ENCODE measurements at places on chromosomes 12 and 14.

DNA sequence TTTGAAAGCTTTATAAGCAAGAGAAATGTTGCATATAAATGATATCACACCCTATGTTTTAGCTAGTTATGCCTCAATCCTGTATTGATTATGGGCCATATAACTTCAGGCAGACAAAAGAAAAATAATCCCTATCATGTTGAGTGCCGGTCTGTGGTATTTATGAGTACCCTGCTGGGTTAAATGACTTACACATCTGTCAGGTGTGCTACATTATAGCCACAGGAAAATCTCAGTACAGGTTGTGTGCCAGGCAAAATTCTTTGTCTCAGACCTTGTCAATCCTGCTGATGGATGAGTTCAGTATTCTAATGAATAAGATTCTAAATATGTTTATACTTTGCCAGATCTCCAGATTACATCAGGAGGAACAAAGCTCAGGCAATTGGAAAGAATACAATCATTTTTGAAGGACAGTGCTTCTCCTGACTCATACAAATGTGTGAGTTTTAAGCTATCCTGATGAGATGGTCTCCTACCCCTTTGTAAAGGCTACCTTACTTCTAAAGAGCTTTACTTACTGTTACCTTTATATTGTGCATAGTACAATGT, 109.8 kb upstream of the FOXG1 start:
- DNase-seq = no peak

DNA sequence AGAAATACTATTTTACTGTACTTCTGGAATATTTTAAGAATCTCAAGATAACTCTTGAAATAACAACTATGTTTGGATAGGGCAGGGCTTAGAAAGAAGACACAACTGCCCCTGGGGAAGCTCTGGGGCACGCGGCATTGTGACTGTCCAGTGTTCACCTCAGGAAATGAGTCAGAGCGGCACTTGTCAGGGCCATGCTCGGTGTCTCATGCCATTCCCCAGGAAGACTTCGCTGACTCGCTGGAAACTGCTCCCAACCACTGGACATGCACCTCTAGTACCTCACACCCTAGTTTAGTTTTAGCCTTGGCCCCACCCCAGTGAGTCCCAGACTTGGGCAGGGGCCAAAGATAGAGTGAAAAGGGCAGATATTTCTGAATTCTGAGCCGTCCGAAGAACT, 192.0 kb downstream of the TTC7B start:
- no peak for DNase-seq

GRCh38 chr12:57181561-57182155, 34.2 kb upstream of the LRP1-AS start:
- no peak for DNase-seq

GRCh38 chr12:131375972-131376345, 334.9 kb upstream of the SFSWAP start:
- DNase-seq = no peak

- no peak for DNase-seq
Measured at GRCh38 chr14:89813617-89814031, 140.9 kb downstream of the EFCAB11 start.

DNA sequence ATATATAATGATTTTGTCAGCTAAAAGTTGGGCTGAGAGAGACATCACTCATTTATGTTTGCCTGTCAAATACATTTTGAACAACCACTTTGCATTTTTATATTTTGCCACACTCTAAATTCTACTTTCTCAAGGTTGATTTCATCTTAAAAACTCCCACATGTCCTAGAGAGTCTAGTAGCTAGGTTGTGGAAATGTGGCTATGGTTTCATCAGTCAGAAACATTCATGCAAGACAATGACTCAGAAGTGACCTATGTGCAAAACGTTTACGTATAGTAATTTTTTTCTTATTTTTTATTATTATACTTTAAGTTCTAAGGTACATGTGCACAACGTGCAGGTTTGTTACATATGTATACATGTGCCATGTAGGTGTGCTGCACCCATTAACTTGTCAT, 27.4 kb upstream of the PRKD1 start:
- DNase-seq = no peak

GRCh38 chr12:111570084-111570961, 28.8 kb downstream of the ATXN2 start:
- DNase-seq = no peak

- DNase-seq = no peak
Measured at GRCh38 chr12:75986001-75986746, 45.4 kb downstream of the PHLDA1 start.

- no peak for DNase-seq
Measured at GRCh38 chr12:104906695-104907094, 51.4 kb downstream of the SLC41A2 start.

GRCh38 chr14:101088395-101088667, 184.8 kb upstream of the RTL1 start:
- no peak for DNase-seq

- DNase-seq = no peak
Measured at GRCh38 chr12:76480796-76481195, 78.8 kb downstream of the OSBPL8 start.

- no peak for DNase-seq
Measured at GRCh38 chr14:25349269-25349668, 299.3 kb upstream of the STXBP6 start.

- no peak for DNase-seq
Measured at GRCh38 chr12:92426332-92426731, 276.5 kb upstream of the PLEKHG7 start.

- peak; percentile 28 for DNase-seq
Measured at GRCh38 chr12:67698672-67699581, 50.4 kb downstream of the DYRK2 start.

DNA sequence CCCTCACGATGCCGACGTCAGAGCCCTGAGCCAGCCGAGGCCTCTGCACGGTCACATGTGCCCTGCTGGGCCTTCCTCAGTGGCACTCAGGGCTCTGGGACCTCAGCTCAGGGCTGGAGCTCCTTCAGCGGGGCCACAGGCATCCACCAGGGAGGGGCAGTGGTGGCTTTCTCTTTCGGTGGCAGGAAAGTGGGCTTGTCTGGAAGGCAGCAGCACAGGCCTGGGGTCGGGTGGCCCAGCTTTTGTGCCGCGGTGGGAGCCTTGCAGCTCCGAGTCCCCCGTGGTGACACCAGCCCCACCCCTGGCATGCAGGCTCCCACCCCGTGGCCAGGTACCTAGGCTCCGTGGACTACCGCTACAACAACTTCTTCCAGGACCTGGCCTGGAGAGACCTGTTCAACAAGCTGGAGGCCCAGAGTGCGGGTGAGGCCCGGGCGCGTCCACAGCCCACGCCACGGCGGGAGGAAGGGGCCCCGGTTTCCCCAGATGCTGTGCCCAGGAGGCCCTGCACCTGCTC, 14.2 kb upstream of the TEX22 start:
- no peak for DNase-seq

DNA sequence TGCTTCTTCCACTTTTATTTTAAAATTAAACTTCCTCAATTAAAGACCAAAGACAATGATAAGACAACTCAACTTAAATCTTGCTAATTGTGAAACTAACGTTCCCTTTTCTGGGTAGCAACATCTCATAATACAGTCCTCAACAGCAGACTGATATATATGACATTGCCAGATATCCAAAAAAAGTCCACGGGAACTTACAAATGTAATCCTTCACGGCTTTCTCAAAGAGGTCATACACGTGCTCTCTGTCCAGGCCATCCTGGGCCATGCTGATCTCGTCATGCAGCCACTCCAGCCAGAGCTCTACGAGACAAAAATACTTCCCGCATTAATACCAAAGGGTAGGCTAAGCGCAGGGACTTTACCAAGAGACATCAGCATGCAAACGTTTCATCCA, 13.3 kb downstream of the SART3 start:
- no peak for DNase-seq

DNA sequence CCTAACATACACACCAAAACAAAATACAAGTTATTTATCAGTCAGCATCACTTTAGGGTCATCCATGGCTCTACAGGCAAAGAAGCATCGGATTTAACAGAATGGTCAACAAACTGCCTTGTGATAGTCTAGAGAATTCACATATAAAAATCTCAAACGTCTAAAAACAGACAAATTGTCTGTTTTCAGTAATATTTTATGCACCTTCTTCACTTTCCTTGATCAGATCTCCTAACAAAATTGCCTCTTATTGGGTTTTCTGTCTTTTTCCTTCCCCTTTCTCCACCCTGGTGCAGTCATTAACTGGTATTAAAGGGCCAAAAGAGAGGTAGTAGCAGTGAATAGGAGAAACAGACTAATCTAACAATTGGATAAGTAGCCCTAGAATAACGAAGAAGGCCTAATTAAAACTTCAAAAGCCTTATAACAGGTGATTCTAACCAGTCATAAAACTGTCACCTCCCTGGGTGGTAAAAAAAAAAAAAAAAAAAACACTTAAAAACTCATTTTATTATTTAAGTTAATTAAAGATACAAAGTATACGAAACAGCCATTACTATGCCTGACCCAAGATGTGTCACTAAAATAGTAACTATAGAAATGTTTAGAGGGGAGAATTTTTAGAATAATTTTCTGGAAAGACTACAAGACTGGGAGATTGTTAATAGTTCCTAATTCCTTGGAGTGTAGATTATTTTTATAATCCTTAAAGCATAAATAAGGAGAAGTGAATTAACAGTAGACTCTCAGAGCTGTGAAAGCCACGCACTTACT, 1.5 kb downstream of the KIF21A start:
- DNase-seq = no peak

DNA sequence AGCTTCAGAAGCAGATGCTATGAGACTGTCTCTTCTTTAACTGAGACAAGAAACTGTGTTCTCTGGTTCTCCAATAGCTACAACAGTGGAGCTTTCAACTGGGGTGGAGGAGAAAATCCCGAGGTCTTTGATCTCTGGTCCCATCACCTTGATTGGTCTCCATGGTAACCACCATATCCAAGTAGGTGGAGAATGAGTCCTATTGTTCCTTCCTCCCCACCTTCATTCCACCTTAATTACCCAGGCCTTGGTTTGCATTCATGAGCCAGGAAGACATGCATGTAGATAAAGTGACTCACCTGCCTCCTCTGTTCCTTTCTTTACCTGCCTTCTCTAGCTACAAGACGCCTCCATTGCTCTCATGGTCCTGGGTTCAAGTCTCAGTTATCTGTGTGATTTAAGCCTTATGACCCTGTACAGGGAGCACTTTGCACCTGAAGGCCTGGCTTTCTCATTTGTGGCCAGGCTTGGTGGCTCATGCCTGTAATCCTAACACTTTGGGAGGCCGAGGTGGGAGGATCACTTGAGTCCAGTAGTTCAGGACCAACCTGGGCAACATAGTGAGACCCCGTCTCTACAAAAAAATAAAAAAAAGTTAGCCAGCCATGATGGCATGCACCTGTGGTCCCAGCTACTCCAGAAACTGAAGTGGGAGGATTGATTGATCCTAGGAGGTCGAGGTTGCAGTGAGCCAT, 157.7 kb upstream of the TBX3 start:
- no peak for DNase-seq

- DNase-seq = no peak
Measured at GRCh38 chr14:59374048-59374447, 91.1 kb downstream of the GPR135 start.

GRCh38 chr12:104752881-104753280, 205.2 kb downstream of the SLC41A2 start:
- DNase-seq = no peak

Measured in stimulated activated CD4-positive, alpha-beta T cell treated with anti-CD3 and anti-CD28 coated beads, Interleukin-12 subunit alpha, Interleukin-12 subunit beta, amount 100 ng/mL, for 4 hours (primary cell).